ENCODE measurements at places on chromosomes 16 and 17.

- no peak for DNase-seq
These were observed 6.2 kb upstream of the ZFHX3 start for GRCh38 chr16:73054125-73054484.

GRCh38 chr16:81632392-81633146 is 146.5 kb upstream of the PLCG2 start:
- no peak for DNase-seq

DNA sequence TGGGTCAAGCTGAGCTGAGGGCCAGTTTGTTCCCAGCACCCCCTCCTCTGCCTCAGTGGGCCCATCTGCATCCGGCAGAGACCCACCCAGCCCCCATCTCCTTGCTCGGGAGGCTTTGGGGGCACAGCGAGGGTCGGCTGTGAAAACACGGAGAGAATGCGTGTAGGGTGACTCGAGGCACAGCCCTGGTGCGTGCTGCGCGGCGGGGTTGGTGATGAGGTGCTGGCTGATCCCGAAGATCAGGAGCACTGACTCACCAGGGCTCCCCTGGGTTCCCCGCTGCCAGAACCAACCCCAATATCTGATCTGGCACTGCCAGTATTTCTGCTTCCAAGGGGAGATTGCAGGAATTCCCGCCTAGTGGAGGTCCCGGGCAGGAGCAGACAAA is 7.5 kb upstream of the KRT17 start:
- DNase-seq = no peak

DNA sequence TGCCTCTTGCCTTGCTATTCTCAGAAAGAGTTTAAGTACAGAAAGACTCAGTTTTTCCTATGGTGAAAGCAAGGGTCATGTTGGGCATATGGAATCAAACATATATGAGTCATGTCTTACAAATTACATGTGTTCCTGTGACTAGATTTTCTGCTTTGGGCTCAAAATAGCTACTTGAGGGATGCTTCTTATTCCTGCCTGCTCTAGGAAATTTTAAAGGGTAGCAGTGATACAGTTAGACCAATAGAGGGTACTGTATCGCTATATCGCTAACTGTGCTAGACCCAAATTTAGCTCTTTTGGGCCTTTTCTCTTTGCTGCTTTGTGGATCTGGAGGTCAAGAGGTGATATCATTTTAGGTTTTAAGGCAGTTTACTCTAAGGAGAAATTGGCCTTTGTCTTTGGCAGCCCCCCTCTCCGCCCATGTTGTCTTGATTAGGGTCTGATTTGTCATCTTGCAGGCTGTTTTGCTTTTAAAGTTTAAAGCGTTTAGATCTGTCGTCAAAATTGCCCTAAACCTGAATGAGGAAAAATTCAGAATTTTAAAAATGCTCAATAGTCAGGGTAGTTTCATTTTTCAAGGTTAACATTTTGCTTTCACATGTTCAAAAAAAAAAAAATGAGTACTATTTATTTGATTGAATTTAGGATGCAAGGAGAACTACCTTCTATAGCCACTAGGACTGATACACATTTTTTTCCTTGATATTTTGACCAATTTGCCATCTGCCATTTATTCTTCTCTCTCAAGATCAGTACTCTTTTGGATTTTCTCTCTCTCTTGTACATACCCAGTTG is 8.8 kb downstream of the NFATC3 start:
- no peak for DNase-seq

DNA sequence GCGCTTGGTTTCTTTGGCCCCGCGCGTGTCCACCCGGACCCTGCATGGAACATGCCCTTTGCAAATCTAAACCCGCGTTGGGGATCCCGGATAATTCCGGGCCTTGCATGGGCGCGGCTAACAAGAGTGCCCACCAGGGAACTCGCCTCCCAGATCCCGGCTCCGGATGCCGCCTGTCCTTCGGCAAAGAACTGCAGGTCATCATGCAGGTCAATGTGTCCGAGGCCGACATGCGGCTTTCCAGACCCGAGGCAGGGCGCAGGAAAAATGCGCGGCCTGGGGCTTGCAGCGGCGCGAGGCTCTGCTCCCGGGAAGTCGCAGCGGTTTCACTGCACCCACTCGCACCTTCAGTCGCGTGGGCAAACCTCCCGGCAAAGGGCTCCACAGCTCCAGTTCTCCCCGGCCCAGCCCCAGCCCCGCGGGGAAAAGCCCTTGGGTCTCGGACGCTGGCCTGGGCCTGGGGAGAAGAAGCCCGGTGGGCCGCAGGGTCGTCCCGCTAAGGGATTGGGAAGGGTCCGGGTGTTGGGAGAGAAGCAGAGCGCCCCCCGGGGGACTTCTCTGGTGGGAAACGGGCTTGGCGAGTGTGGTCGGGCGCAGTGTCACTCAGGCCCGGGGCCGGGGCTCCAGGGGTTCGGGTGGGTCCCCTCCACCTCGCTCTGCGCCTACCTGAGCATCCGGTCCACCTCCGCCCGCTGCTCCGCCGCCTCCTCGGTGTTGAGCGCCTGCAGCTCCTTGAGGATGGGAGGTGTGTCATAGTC is 805 bp downstream of the HNF1B start:
- no peak for DNase-seq
